ENCODE measurements at places on chromosomes 5 and 9.

- DNase-seq: no peak
Measured at GRCh38 chr9:86644675-86645034, 290.4 kb upstream of the TUT7 start.

DNA sequence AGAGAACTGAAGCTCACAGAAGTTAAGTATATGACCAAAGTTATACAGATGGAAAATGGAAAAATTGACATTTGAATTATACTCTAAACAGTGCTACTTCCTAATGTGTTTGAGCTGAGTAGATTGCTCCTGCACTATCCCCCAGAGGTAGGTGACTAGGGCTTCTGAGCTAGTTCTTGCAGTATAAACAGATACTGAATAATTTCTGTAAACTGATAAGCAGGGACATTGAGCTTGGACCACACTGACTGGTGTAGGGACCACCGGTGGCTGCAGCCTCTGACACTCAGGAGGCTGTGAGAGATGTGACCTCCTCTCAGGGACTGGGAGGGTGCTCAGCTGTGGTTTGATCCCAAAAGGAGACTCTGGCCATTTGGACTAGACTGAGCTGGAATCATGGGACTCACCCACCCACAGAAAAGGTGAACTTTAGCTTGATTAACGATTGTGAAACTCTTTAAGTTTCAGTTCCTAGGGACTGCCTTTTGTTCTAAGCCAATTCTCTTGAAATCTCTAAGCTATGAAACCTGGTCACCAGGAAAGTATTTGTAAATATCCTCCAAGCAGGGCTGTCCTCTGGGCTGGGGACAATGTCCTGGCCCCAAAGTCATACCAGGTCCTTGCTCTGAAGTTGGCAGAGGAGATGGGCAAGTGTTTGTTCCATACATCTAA, 291.5 kb downstream of the SEC61B start:
- DNase-seq: no peak

DNA sequence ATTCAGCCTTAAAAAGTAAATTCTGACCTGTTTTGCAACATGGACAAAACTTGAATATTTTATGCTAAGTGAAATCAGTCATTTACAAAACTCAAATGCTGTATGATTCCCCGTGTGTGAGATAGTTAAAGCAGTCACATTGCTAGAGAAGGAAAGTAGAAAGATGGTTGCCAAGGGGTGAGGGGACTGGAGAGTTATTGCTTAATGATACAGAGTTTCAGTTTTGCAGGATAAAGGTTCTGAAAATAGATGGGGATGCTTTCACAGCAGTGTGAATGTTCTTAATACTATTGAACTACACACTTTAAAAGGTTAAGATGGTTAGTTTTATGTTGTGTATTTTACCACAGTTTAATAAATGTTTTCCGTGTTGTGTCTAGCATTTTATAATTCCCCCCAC, 51.2 kb downstream of the SGCD start:
- no peak for DNase-seq

DNA sequence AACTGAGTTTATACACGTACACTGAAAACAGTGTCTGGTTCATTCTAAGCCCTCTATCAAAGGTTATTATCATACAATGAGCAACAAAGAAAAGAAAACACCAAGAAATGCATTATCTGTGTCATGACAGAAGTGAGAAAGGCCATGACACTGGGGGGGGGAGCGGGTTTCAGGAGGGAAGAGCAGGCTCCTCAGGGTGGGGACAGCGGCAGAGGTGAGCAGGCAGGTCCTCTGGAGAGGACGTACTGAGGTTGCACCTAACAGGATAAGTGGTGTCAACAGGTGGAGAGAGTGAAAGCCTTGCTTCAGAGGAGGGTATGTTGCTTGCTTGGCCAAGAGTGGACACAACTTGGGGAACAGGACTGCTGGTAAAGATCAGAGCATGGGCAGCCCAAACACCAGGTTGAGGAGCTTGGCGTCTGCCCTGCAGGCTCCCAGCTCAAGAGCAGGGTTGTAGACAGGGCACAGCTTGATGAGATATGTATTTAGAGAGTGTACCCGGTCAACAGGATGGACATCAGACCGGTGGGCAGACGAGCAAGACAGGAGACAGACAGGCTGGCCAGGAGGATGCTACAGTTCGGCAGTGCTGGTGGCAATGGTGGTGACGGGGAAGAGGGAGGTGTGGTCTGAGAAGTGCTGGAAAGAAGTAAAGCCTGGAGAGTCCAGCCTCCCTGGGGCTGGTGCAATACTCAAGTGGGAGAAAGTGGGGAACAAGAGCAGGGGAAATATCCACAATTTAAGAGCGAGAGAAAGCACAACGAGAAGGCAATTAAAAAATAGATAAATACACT, 10.3 kb downstream of the WHRN start:
- DNase-seq: no peak

DNA sequence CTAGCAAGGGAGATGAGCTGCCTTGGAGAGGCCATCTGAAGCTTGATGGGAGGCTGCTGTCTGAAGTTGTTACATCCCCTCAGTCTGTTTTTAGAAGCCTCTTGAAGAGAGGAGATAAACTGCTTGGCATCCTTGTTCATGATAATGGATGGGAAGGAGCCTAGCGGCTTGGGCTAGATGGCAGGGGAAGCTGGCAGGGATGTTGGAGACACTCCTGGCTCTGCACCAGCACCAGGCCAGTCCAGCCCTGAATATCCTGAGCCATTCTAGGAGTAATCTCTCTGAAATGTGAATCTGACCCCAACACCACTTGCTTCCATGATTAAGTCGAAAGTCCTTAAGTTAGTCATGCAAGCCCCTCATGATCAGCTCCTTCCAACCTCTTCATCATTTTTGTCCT, 310.5 kb downstream of the NSG2 start:
- DNase-seq: no peak

- no peak for DNase-seq
Measured at GRCh38 chr5:157816682-157817386, 42.1 kb downstream of the CLINT1 start.

DNA sequence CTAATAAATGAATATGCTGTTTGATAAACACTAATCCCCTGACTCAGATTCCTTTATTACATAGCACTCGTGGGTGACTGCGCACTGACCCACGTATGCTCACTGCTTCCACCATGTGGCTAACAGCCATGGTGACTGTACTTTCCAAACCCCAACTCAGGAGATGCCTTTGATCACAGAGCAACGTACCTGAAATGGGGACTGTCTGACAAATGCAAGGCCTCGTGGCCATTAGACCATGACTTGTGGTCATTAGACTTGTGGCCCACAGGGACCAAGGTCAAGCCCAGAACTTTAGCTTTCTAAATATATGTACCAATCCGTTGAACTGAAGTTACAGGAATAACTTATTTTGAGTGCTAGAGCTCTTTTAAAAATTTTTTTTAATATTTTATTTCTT, 46.6 kb downstream of the CYFIP2 start:
- DNase-seq: peak; percentile 43

DNA sequence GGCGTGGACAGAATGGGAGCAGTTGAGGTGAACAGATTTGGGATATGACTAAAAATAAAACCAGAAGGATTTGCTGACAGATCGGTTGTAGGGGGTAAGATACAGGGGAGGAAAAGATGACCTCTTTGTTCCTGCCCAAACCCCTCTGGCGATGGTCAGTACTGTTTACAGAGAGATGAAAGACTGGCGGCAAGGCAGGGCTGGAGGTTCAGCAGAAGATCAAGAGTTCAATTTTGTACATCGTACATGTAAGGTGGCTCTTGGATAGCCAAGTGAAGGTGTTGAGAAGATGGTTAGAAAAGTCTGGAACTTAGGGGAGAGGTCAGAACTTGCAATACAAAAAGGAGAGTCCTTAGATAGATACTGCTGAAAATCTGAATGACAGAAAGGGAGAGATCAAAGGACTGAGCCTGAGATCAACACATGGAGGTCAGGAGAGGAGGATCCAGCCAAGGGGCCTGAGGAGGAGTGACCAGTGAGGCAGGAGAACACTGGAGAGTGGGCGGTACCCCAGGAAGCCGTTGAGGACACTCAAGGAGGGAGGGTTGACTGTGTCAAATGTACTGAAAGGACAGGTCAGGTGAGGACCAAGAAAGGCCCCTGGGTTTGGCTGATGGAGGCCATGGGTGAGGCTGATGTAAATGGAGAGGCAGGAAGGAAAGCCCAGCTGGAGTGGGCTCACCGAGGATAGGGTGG, 7.1 kb downstream of the IL4 start:
- no peak for DNase-seq

- no peak for DNase-seq
Measured at GRCh38 chr9:106745457-106745856, 117.5 kb upstream of the ZNF462 start.

- DNase-seq: no peak
Measured at GRCh38 chr5:52334367-52334766, 453.3 kb upstream of the ITGA1 start.

- no peak for DNase-seq
Measured at GRCh38 chr5:135930029-135930948, 24.5 kb downstream of the LECT2 start.
